ENCODE measurements at places on chromosomes 2 and 18. TPM values are rescaled to one million over a fixed set of nuclear protein-coding genes. Genes with fewer than 3 reads are reported as not detected.

Gene IKZF2
- total RNA-seq: 15.6 TPM

Gene BCL2
- total RNA-seq: 2.5 TPM

Gene DBI
- total RNA-seq: 160 TPM

Gene CREG2
- total RNA-seq: 0.83 TPM

Gene IFT172
- total RNA-seq: 40.4 TPM

Gene GKN1
- total RNA-seq: not detected

Gene SCN7A
- total RNA-seq: 16.4 TPM

Measured in smooth muscle cell of trachea (primary cell).